ENCODE measurements at places on chromosomes 12 and 14.

DNA sequence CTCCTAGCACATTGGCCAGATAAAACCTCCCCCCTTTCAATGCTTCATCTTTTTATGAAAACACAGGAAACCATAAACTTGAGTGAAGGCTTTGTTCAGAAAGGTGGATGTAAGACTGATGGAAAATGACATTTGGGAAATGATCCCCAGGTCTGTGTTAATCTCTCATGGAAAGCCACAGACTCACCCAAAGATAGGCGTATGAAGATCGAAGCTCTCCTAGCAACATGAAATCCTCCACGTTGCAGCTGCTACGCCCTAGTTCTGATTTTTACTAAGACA is 63.4 kb upstream of the PTGR2 start:
- no peak for DNase-seq

DNA sequence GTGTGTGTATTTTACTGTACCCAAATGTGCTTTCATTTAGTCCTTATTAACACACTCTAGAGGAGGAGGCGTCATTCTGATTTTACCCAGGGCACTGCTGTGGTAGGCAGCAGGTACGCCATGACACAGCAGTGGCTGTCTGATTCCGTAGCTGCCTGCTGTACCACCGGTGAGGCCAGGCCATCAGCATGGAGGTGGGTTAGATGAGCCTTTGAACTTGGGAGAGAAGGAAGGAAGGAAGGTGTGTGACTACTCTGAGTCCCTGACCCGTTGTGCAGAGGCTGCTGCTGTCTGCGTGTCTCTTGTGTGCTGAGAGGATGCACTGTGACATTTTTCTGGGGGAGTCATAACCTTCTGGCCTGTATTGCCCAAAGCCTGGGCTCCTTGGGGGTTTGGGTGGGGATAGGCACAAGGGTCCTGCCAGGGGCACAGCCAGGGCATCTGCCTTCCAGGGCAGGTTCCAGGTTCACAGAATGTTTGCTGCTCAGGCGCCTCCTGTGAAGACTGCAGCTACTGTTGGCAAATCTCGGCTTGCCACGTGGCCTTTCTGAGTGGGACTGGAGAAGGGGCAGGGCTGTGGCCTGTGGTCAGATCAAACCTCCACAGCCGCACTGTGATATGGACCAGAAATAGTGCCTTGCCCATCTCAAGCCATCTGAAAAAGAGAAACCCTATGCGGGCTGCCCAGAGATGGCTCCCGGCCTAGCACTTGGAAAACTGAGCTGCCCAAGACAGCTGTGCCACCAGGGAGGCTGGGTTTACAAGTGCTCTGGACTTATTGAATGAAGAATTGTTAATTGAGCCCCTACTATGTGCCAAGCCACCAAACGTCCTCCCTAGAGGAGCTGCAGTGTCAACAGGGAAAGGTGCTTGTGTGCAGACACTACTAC is 47.1 kb downstream of the MLXIP start:
- DNase-seq, result no peak

DNA sequence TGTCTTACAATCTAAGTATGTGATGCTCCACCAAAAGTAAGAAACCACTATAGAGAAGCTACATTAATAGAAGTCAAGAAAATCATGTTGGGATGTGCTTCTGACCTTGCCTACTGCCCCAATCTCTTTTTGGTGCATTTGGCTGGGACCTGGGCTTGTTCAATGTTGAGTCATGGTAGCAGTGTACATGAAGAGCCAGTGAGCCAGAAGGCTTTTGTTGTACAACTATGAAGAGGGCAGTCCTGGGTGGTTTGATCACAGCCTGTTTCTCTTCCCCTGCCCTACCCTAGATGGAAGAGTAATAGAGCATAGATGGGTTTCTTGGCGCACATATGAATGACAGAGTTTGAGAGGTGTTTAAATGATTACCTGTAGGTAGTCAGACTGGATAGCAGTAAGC is 56.4 kb downstream of the UBR7 start:
- no peak for DNase-seq

DNA sequence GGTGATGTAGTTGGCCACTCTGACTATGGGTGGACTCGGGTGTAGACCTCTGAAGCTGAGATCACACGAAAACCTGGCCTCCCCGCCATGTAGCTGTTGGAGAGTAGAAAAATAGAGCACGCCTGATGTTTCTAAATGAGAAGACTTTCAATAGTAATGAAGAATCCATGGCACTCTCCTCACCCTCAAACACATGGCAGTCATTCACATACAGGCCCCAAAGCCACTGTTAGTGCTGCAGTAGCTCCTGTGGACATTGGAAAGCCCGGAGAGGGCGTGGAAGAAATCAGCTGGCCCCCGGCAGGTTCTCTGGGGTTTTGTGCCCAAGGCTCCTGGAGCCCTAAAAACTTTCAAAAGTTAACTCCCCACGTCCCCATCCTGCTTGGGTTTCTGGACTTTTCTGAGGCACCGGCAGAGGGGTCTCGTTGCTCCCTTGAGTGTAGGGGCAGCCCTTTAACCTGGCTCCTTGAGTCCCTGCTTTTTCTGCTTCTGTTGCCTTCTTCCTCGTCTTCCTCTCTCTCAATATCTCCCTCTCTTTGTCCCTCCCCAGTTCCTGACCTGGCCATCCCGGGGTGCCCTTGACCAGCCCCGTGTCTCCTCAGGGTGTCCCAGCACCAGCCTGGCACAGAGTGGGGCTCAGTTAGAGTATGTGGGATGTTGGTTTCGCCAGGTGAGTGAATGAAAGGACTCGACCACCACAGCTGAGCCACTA is 8.3 kb downstream of the MEG3 start:
- no peak for DNase-seq

DNA sequence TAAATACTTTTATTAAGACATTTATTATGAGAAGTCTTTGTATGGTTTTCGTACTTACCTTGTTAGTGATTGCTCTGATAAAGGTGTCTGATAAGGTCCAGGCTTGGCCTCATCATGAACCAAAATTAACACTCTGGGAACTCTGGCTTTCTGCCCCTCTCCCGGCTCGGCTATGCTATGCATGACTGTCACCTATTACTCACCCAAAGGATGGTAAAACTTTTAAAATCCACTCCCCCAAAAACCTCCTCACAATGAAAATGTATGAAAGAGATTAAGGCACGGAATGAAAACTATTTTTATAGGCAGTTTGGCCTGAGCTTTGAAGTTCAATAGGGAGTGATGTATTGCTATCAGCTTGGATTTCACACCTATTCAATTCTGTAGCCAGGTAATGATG is 217.3 kb upstream of the TBX3 start:
- DNase-seq, result no peak

Data from WTC11 (cell line).